Right hindlimb (tissue), 1 donor: ENCODE measurements at places on chromosomes 2 and 18.

DNA sequence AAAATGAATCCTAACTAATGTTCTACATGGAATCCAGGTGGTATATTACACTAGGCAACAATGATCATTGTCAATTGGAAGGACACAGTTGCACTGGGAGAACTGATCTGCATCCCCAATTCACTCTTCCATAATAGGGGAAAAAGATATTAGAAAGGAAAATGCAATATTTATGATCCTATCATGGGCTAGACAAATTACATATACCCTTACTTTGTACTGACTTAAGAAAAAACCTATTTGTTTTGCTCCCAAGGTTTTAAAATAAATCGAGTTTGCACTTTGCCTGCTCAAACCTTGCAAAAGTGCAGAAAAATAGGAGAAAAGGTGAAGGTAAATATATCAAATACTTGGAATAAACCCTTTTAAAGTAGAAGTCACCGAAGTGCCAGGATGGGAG is 11.0 kb upstream of the PAX3 start:
- no peak for DNase-seq

GRCh38 chr18:36155851-36156757 is 26.4 kb downstream of the ELP2 start:
- DNase-seq = no peak

DNA sequence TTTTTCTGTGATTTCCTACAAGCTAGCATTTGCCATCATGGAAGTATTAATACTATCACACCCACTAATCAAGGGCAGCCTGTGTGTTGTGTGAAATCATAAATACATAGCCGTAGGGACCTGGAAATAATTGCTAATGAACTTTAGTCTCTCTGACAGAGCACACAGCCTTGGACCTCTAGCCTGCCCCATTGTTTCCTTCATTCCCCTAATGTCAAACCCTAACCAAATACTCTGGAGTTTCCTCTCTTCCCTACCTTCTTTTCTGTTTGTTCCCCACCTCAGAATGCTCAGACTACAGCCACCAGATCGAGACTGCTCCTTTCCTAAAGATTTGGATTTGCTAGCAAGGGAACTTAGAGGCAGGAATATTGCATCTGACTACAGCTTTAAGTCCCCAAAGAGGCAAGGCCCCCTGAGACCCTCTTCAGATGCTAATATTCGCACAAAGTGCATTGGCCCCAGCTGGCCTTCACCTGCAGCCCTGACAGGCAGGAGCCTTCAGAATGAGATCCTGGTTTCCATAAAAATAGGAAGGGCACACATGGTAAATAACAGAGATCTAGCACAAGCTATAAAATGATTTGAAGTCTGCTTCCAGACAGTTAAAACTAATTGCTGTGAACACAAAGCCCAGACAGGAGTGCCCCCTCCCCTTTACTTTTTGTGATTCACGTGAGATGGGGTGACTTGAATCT is 279.2 kb upstream of the DCC start:
- DNase-seq = no peak

GRCh38 chr2:150769421-150769820 is 282.0 kb upstream of the RND3 start:
- no peak for DNase-seq
